CD8-positive, alpha-beta memory T cell (primary cell): ENCODE measurements at places on chromosomes 16 and 17. TPM values are rescaled to one million over a fixed set of nuclear protein-coding genes. Genes with fewer than 3 reads are reported as not detected.

DNA sequence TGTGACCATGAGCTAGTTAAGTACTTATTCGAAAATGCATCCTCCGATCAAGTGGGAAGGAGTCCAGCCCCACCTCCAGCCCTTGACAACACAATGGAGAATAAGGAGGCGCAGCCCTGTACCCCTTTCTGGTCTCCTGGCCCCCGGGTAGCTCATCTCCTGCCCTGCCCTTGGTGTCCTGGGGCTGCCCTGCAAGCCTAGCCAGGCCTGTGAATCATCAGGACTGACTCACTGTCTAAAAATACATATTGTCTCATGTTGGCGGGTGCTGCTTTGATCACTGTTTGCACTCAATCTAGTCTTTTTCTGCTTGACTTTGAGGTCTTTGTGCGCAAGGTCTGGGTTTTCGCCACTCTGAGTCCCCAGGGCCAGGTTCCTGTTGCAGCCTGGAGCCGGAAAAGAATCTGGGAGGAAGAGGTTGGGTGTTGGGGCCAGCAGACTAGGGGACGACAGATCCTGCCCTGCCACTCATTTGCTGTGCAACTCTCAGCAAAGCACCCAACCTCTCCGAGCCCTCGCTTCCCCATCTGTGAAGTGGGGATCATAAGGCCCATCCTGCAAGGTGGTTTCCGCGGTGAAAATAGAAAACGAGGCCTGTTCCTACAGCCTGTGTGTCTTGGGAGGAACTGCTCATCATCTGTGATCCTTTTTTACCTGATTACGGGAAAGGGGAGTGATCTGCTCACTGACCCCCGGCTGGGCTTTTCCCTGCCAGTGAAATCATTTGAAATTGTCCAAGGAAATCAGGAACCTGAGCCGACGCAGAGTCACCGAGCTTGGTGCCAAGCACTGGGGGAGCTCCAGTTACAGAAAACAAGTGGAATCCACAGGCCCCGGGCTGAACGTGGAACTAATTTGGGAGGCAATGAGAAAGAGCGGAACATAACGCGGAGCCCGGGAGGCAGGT, 230.4 kb downstream of the PARN start:
- H3K27me3 ChIP-seq, result no peaks in the 10 kb centered on the region
- no peak overlapping the region for H3K27ac ChIP-seq
- H3K4me3 ChIP-seq, result no peak overlapping the region

- no peaks in the 10 kb centered on the region for H3K4me1 ChIP-seq
- no peaks in the 10 kb centered on the region for H3K27me3 ChIP-seq
- no peak for DNase-seq
- no peak overlapping the region for H3K27ac ChIP-seq
- H3K36me3 ChIP-seq, result no peaks in the 10 kb centered on the region
- no peak overlapping the region for H3K4me3 ChIP-seq
Measured at GRCh38 chr16:828891-829290, 28.4 kb upstream of the GNG13 start.

GRCh38 chr17:34409352-34409751, 46.3 kb upstream of the CCL1 start:
- H3K27ac ChIP-seq, result no peak overlapping the region
- H3K4me3 ChIP-seq, result no peak overlapping the region
- no peaks in the 10 kb centered on the region for H3K4me1 ChIP-seq

- H3K27me3 ChIP-seq, result no peaks in the 10 kb centered on the region
- DNase-seq, result no peak
- H3K27ac ChIP-seq, result no peak overlapping the region
- H3K4me1 ChIP-seq, result peaks cover 7% of the 10 kb centered on the region
- no peaks in the 10 kb centered on the region for H3K36me3 ChIP-seq
- no peak overlapping the region for H3K4me3 ChIP-seq
Measured at GRCh38 chr17:44171931-44172455, 1.5 kb downstream of the ASB16 start.

DNA sequence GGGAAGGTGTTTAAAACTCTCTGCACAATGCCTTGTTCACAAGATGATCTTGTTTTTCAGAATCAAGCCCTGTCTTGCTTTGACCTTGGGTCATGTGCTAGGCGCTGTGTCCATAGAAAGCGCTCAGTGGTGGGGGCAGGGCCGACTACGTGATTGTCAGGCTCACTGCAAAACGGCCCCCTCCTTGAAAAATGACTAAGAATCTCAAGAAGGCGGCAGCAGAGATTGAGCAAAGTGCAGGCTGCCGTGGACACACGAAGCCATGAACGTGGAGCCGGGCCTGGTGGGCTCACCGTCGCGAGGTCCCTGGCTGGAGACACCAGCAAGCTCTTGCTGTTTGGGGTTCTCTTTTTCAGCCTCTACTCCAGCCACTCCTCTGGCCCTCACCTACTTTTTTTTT, 10.2 kb downstream of the ATP2C2 start:
- H3K27me3 ChIP-seq, result peaks cover 3% of the 10 kb centered on the region
- H3K4me3 ChIP-seq, result no peak overlapping the region
- no peaks in the 10 kb centered on the region for H3K36me3 ChIP-seq
- no peak overlapping the region for H3K27ac ChIP-seq
- DNase-seq, result no peak

DNA sequence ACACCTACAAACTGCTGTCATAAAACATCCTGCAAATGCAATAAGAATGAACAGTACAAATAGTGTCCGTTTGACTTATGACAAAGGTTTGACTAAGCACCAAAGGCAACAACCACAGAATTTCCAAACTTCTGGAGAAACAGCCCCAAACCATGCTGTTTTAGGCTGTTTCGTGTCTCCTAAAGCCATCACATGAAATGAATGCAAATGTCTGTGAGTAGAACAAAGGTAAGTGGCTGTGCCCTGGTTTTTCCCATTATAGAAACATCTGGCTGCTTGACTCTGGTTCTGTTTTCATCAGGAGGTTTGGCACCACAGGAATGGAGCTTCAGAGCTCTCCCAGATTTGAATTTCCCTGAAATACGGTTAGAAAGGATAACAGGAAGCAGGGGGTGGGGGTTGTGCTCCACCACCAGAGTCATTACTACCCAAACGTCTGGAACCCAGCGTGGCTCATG, 4.6 kb upstream of the EMP2 start:
- H3K4me1 ChIP-seq, result no peaks in the 10 kb centered on the region
- H3K4me3 ChIP-seq, result no peak overlapping the region
- peaks cover 6% of the 10 kb centered on the region for H3K27me3 ChIP-seq
- no peak for DNase-seq
- no peak overlapping the region for H3K27ac ChIP-seq

GRCh38 chr16:77113835-77114234, 77.2 kb upstream of the MON1B start:
- H3K27ac ChIP-seq, result no peak overlapping the region
- H3K36me3 ChIP-seq, result no peaks in the 10 kb centered on the region
- no peaks in the 10 kb centered on the region for H3K4me1 ChIP-seq

GRCh38 chr17:18004884-18005305, 32.2 kb downstream of the DRC3 start:
- H3K27ac ChIP-seq, result no peak overlapping the region
- H3K36me3 ChIP-seq, result no peaks in the 10 kb centered on the region
- DNase-seq, result no peak
- H3K4me3 ChIP-seq, result no peak overlapping the region

- no peaks in the 10 kb centered on the region for H3K36me3 ChIP-seq
- no peak for DNase-seq
- no peak overlapping the region for H3K27ac ChIP-seq
- H3K27me3 ChIP-seq, result no peaks in the 10 kb centered on the region
- no peak overlapping the region for H3K4me3 ChIP-seq
Measured at GRCh38 chr17:72604518-72604917, 483.7 kb downstream of the SOX9 start.

DNA sequence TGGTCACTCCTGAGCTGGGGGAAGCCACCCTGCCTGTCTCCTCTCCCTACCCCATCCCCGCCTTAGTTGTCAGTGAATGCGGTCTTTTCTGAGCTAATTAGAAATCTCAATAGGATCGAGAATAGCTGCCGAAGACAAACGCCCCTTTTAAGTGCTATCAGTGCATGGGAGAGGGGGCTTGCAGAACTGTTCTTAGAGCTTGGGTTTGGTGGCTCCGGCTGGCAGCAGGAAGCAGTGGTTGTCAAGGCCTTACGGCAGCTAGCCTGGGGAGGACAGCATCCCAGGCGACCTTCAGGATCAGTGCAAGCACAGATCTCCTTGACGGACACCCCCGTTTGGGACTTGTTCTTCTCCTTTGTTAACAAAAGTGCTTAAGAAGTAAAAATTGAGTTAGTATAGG, 195.1 kb downstream of the CCDC182 start:
- H3K4me3 ChIP-seq, result no peak overlapping the region
- no peaks in the 10 kb centered on the region for H3K27me3 ChIP-seq
- H3K27ac ChIP-seq, result no peak overlapping the region
- H3K36me3 ChIP-seq, result no peaks in the 10 kb centered on the region

GRCh38 chr16:54465063-54465462, 178.5 kb upstream of the IRX3 start:
- no peak overlapping the region for H3K27ac ChIP-seq
- H3K27me3 ChIP-seq, result no peaks in the 10 kb centered on the region
- DNase-seq, result no peak
- H3K4me3 ChIP-seq, result no peak overlapping the region

DNA sequence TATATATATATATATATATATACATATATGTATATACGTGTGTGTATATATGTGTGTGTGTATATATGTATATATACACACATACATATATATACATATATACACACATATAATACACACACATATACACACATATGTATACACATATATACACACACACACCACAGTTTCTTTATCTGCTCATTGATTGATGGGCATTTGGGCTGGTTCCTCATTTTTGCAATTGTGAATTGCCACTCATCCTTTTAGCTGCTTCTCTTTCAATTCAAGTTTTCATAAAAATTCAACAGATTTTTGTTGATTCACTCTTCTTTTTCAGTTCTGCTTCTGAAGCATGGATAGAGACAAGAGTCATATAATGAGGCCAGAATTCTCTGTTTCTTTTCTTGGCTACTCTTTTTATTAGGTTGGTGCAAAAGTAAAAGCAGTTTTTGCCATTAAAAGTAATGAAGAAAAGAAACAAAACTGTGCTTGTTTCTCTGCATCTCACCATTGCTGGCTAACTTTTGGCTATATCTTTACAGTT, 44.5 kb downstream of the SLFN5 start:
- no peak for DNase-seq
- H3K4me1 ChIP-seq, result peaks cover 27% of the 10 kb centered on the region
- H3K36me3 ChIP-seq, result no peaks in the 10 kb centered on the region
- no peaks in the 10 kb centered on the region for H3K27me3 ChIP-seq
- no peak overlapping the region for H3K4me3 ChIP-seq

DNA sequence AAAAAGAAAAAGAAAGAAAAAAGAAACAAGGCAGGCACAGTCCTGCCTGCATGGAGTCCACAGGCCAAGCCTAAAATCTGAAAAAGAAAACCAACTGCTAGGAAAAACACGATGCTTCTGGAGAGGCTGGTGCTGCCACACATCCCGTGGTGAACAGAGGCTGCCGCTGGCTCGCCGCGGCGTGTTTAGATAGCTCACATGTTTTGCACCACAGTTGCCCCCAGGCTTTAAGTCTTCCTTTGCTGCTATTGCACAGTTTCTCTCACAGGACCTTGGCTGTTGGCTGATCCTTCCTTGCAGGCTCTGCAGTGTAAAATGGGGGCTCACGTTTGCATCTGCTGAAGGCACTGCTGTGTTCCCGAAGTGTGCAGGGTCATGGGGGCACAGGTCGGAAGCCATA, 8.6 kb downstream of the SLC6A4 start:
- DNase-seq, result no peak
- H3K4me3 ChIP-seq, result no peak overlapping the region
- H3K36me3 ChIP-seq, result no peaks in the 10 kb centered on the region
- H3K4me1 ChIP-seq, result no peaks in the 10 kb centered on the region
- H3K27me3 ChIP-seq, result peaks cover 7% of the 10 kb centered on the region

DNA sequence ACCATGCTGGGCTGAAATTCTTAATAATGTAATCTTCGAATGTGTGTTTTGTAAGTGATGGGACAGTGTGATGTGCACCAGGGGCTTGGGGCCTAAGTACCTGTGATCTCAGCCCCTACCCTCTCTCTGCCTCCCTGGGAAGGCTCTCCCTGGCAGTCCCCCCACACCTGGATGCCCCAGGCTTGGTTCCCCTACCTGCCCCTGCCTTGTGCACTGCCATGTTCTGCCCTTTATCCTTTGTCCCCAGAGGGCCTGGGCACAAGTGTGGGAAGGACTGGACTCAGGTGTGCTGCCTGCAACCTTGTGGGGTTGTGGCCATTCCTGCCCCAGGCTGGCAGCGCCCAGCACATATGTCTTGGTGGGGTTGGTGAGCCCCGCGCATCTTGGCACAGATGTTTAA, 55.4 kb upstream of the CREBBP start:
- peaks cover 10% of the 10 kb centered on the region for H3K4me1 ChIP-seq
- no peak overlapping the region for H3K4me3 ChIP-seq
- no peak overlapping the region for H3K27ac ChIP-seq
- H3K27me3 ChIP-seq, result peaks cover 4% of the 10 kb centered on the region

Gene SLFN12L
- total RNA-seq, result 48.8 TPM

Gene CCDC200
- total RNA-seq, result 0.33 TPM

Gene NEK8
- 8.8 TPM for total RNA-seq

Gene SP6
- 0.09 TPM for total RNA-seq

Gene CDIPT
- total RNA-seq, result 68.4 TPM

Gene NME3
- total RNA-seq, result 36.5 TPM

Gene CLUH
- total RNA-seq, result 142 TPM

Gene KCNH4
- total RNA-seq, result 1.5 TPM

Gene CMTM2
- 0.24 TPM for total RNA-seq

Gene MEOX1
- 0.86 TPM for total RNA-seq

Gene CD7
- total RNA-seq, result 190 TPM

Gene HSF5
- 5.4 TPM for total RNA-seq

Gene TIMP2
- 1.3 TPM for total RNA-seq
